ENCODE measurements at places on chromosomes 1 and 21.
A peak's percentile ranks its signal among the peaks of the same experiment; 100 is the strongest.

DNA sequence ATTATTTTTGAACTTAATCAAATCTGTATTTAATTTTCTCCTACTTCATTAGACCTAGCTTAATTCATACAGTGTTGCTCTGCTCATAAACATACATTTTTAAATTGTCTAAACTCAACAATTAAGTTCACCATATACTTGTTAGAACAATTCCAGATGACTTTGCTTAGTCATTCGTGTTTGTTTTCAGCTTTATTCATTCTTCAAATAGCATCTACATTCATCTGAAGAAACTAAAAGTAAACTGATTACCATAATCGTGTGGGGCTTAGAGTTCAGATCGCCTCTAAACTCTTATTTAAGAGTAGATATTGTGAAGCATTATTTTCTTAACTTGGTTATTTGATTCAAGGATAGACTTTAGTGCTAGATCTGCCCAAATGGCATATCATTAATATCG lies 34.4 kb downstream of the KLHL20 start:
- DNase-seq: no peak

DNA sequence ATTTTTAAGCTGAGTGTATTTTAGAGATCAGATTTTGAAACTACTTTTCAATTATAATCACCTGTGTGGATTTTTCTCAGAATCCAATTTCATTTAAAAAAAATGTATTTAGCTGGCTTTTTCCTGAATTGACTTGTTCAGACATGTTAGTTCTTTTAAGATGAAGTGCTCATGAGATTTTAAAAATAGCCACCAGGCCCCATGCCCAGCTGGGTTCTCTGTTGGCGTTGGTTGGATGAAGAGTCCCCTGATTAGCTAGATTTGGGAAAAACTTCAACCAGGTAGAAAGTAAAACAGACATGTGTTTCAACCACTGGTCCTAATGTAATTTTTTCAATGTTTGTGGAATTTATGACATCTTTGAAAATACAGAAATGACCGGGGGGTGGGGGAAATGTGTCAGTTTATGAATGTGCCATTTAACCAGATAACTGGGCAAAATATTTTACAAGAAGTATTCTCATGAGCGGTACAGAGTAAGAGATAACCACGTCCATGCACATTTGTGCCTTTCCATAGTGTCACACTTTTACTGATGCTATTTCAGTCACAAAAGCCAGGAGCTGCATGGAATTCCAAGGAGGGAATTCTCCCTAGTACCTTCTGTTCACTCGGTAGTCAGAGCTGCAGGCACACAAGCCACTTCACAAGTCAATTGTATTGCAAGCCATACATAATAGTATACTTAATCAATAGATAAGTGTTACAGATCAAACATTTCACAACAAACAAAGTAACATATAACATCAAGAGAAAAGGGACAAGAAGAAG lies 51.1 kb downstream of the KCNK1 start:
- DNase-seq: no peak

DNA sequence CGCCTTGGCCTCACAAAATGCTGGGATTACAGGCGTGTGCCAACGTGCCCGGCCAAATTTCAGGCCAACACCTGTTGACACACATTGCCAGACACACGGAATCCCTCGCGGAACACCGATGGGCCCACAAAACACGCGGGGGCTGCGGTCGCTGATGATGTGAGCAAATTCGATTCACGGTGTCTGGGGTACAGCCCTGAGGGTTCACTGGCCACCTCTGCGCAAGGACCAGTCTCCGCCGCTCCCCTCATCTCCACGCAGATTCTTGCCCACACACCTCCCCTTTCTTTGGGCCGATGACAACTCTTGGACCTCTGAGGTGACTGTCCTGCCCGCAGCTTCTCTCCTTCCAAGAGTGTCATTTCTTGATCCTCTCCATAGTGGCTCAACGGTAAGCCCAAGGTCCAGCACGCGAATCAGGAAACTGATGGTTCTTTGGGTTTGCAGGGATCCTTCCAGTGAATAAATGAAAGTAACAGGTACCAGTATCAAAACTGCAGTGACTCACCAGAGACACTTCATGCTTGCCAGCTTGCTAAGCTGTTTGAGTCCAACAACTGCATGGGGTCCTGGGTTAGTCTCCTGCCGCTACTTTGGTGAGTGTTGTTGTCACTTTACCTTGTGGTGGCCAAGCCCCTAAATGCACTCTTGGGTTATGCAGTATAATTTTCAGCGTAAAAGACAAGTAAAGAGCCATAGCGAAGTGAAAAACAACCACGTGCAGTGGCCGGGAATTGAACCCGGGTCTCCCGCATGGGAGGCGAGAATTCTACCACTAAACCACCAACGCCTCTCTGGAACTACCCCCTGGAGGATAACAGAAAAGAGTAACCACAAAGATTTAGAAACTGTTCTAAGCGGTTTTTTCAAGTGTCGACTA lies 11.0 kb upstream of the RNU1-3 start:
- peak; percentile 81 for DNase-seq

DNA sequence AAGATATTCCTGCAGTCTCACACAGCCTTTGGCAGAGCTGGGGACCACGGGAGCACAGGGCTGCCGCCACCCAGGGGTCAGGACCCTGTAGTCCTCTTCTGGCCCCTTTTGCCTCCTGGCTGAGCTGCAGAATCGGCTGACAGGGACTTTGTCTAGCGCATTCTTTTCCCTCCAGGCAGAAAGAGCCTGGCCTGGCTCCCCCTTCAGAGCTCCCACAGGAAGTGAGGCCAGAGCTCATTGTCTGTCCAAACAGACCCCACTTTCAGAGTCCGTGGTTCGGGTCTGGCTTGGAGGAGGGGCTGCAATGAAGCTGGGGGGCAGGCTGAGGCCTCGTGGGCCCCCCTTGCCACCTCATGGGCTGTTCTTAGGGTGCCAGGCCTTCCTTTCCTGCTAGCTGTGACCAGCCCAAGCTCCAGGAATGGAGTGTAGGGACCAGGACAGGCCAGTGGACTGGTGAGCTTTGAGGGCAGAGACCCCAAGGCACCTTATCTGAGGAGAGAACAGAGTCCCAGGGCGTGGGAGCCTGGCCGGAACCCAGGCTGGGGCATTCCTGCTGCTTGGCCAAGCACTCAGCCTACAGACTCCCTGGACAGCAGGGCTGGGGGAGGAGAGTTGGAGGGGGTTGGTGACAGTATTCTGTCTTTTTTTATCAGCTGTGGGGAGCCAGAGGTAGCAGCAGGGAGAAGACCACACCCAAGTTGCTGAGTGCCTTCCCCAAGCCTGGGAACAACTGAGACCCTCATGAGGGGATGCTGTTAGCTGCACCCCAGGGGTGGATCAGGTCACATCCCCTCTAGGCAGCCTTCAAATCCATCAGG lies 4.7 kb downstream of the CELSR2 start:
- DNase-seq: no peak

- no peak for DNase-seq
Observed at GRCh38 chr1:48547561-48548220, 75.7 kb upstream of the SPATA6 start.

DNA sequence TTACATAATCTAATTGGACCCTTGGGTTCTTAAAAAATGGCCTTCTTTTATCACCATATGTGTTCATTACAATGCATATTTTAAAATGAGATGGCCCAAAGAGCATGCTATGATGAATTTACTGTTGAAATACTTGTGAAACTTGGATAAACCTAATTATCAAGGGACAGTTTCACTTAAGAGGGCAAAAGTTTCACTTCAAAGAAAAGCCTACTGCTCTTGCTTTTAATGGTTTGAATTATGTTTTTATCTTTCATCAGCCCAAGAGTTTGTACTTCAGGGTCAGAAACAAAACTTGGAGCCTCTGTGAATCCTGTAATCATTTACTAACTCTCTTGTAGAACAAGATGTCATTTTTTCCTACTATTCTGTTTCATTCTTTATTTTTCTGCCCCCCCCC lies 32.3 kb downstream of the POU2F1 start:
- no peak for DNase-seq

DNA sequence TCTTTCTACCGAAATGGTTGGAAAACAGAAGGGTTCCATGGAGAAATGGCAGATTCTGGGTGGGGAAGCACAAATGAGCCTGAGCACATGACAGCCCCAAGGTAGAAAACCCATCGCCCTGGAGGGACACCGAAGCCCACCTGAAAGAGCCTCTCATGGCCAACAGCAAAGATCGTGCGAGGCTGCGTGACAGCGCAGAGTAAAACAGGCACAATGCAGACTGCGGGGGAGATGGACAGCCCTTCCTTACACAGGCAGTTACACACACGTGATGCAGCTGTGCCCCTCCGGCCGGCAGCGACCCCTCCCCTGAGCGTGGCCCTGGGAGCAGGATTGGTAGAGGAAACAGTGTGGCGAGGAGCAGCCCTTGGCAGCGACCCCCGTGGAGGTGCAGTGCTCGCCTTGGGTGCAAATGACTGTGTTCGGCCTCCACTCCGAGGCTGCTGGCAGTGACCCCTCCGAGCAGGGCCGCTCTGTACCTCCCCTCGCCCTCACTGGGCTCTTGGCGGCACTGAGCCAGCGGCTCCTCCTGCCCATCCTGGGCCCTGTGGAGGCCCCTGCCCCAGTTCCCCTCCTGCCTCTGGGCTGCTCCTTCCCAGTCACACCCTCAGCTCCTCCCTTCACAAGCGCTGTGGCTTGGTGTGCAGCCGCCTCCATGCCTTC lies 120.9 kb upstream of the COL6A1 start:
- no peak for DNase-seq

DNA sequence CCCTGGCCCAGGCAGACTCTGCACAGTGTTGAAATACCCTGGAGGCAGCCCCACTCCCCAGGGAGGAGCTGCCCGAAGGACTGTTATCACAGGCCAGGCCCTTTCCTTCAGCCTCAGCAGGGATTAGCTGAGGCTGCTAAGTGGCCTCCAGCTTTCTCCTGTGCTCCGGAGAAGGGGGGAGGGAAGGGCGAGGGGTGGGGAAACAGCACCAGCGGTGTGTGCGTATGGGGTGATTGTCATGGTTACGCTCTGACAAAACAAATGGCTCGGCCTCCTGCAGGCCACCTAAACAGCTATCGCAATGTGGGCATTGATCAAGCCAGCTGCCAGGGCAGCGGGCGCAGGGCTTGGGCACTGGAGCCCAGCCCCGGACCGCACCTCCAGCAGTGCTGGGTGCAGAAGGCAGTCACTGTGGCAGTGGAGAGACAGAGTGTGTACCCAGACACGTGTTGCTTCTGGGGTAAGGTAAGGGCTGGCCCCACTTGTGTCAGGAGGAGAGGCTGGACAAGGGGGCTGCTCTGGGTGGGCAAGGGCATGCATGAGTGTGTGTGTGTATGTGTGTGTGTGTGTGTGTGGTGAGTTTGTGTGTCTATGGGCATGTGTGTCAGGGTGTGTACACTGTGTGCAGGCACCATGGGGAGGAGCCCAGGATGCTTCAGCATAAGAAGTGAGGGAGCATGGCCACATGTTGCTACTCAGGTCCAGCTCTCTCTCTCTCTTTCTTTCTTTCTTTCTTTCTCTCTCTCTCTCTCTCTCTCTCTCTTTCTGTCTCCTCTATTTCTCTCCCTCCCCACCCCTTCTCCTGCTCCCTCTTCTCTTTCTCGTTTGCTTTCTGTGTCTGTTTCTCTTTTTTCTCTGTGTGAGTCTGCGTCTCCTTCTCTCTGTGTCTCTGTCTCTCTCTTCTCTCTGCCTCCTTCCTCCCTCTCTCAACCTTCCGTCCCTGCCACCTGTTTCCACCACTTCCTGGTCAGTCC lies at the start of gene VWA5B1:
Gene VWA5B1 (plus strand): TSS at position 252 of the 974 bp plus-strand sequence. CDS start 19,727 bp downstream, outside the sequence.
- DNase-seq: no peak

- peak; percentile 70 for DNase-seq
Observed at GRCh38 chr1:210360852-210361477, 32.3 kb downstream of the HHAT start.

DNA sequence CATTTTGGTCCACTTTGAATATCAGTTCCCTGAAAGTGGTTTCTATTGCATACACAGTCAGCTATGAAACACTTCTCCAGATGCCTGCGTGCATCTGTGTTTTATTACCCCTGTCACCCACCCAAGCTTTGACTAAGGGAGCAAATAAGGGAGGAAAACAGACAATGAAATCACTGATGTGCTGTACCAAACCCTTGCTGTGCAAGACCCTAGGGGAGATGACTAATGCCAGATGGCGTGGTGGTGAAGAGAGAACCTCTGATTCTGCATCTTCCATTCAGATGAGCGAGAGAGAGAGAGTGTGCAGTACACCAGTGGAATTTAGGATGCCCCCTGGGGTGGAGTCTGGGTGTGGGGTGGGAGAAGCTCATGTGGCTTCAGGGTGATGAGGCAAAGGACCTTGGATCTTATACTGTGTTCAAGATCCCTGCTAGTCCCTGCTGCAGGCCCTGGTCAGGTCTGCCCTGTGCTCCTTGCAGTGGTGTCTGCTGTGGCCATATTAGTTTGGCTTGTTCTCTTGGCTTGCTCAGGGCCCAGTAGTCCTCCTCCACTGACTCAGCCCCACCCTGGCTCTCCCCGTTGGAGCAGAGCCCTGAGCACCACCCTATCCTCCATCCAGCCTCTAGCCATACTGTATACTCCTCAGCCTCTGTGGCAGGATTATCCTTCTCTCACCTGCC lies 18.5 kb downstream of the CLCA1 start:
- peak; percentile 76 for DNase-seq

DNA sequence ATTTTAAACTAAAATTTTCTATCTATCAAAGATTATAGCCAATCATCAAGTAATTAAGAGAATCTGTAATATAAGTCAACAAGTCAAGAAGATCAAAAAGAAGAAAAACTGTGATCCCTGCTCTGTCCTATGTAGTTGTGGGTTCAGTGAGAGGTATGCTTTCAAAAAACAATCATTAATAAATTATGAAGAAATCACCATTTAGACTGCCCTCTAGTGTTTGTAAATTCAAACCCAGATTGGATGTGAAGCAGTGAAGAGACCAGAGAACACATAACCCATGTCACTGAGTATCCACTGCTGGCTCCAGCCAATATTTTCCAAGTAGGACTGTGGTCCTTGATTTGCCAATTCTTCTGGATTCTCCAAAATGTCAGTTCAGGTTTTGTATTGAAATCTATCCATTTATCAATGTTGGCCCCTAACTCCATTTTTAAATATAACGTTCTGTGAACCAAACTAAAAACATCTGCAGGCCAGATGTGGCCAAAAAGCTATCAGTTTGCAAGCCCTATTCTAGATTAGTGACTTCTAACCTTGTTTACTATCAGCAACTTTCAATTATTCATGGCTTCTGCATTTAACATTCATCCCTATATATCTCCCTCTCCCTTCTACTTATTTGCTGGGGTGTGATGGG lies 467.5 kb upstream of the CXADR start:
- peak; percentile 33 for DNase-seq

- no peak for DNase-seq
Observed at GRCh38 chr1:244371242-244372141, 80.2 kb downstream of the ADSS2 start.

- DNase-seq: no peak
Observed at GRCh38 chr1:168466092-168466713, 77.6 kb downstream of the XCL2 start.

- DNase-seq: no peak
Observed at GRCh38 chr1:7960165-7960564, 1.3 kb upstream of the PARK7 start.

GRCh38 chr21:45983981-45984551 lies 2.5 kb downstream of the COL6A1 start:
- DNase-seq: no peak

DNA sequence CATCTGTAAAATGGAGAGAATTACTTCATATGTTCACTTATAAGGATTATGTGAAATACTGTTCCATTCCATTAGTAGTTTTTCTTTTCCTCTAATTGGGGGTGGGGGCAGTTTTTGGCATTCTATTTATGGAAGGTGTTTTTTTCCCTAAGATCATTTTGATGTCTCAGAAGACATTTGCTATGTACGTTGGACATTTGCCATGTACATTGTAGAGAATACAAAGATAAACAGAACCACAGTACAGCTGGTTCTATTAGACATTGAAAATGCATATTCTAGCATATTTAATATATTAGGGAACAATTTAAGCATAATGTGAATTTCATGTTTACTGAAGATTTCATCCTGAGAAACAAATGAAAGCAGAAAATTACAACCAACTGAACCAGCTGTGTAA lies 98.5 kb downstream of the PTBP2 start:
- no peak for DNase-seq

Measured in HFFc6 (cell line).